ENCODE measurements at places on chromosomes 3 and 15.

- no peak for DNase-seq
Observed at GRCh38 chr3:117610156-117610555, 900.6 kb downstream of the TUSC7 start.

- DNase-seq, result no peak
Observed at GRCh38 chr15:85494048-85494777, 113.8 kb downstream of the AKAP13 start.

DNA sequence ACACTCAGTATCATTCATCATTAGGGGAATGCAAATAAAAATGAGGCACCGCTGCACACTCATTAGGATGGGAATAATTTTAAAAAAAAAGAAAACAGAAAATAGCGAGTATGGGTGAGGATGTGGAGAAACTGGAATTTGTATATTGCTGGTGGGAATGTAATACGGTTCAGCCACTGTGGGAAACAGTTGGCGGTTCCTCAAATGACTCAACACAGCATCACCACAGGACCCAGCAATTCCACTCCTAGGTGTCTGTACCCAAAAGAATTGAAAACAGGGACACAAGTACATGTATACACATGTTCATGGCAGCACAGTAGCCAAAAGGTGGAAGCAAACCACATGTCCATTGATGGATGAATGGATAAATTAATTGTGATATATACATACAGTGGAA is 35.2 kb upstream of the RFTN1 start:
- DNase-seq, result no peak

DNA sequence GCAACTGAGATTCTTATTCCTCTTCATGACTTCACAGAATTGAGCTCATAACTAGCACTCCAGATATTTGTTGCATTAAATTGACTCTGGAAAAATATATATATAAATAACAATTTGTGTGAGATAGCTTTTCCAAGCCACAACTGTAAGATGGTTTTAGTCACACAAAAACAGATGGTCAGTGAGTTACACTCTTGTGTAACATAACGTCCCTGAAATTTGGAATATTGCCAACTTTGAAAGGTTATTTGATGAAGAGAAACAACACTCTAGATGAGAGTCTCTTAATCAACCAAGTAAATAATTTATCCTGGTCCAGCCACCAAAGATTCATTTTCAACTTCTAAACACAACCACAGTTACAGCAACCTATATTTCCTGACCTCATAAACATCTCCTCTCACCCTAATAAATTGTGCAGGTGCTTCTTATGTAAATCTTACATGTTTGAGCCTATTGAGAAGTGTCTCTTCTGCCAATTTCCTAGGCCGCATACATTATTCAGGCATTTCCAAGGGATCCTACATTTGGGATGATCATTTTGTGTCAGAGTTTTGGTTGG is 84.9 kb upstream of the ACP3 start:
- DNase-seq, result no peak

All from CD4-positive, alpha-beta T cell treated with Interleukin-2 at 100 ng/mL for 4 hours (primary cell).